Stimulated activated CD4-positive, alpha-beta T cell treated with anti-CD3 and anti-CD28 coated beads, TNF-alpha, amount 100 ng/mL, for 1 hour (primary cell): ENCODE measurements at places on chromosomes 12 and 14.

GRCh38 chr14:47194055-47194454, 481.4 kb downstream of the MDGA2 start:
- DNase-seq, result no peak

DNA sequence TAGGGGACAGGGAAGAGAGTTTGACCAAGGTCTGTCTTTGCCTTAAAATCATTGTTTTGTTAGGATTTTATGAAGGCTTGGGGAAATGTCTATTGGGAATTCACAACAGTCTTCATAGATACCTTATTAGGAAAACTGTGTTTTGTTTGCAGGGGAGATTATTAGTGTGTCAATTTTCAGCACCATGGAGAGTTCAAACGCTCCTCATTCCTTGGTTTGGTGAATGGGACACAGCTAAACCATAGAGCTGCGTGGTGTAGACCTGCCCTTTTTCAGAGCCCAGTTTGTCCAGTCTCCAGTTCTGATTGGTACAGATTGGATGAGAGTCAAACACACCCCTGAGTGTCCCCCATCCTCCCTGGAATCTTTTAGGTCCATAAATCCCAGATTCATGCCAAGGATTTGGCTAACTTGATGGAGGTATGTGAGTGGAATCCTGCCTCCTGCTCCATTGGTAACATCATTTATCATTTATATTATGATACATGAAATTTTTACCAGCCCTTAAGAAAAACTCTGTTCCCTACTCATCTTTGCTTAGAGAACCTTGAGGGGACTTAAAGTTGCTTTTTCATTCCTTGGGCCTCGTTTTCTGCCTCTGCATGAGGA, 12.0 kb downstream of the NGDN start:
- no peak for DNase-seq

DNA sequence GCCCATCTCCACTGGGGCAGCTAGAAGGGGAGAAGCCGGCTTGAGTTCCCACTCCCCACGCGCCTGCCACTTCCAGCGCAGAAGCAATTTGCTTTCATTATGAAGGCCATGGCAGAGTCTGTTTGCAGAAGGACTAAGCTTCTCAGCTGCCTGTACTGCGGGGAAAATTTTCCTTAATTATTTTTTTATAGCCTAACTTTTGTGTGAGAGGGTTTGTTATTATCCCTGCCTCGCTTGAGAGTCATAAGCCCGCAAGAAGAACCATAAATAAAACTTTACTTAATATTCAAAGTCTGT, 56.0 kb upstream of the DLK1 start:
- no peak for DNase-seq

- DNase-seq, result no peak
Measured at GRCh38 chr12:52918351-52918750, 13.5 kb upstream of the KRT8 start.

GRCh38 chr12:5807090-5807414, 138.0 kb downstream of the ANO2 start:
- no peak for DNase-seq

DNA sequence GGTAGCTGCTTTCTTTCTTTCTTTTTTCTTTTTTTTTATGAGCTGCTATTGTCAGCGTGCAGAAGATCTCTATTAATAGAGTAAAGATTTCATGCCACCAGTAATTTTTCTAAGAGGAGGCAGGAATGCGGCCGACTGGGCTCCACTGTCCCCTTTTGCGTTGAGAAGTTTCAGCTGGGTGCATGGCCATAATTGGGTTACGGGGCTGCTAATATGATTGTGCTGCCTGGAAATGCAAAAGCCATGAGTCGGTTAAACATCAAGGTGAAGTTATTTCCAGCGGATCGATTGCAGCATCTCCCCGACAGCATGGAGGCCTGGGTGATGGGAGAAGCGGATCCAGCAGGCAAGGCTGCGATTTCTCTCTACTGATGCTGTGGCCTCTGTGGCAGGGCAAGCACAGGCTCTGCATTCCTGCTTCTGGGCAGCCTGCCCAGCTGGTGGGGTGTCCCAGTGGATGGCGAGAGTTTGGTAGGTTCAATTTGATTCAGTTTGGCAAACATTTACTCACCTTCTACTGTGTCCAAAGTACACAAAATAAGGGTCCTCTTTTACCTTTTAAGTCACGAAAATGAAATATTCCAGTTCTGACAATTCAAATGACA, 54.4 kb upstream of the PRMT8 start:
- no peak for DNase-seq

DNA sequence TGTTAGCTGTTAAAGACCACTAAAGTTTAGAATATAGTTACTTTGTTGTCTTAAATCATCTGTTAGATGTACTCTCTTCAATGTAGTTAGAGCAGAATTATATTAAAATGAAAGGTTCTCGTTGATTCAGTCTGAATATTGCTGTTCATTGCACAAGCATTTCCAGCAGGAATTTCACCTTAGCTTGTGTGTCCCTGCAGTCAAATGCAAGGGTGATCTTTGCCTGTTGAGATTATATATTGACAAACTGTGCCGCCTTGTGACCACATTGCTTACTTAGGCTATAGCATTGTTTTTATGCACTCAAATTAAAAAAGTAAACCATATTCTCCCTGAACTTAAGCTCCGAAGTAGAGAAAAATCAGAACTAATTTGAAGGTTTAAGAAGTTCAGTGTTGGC, 39.5 kb downstream of the ATP2A2 start:
- DNase-seq, result no peak

- no peak for DNase-seq
Measured at GRCh38 chr14:53855574-53855973, 101.1 kb downstream of the BMP4 start.

DNA sequence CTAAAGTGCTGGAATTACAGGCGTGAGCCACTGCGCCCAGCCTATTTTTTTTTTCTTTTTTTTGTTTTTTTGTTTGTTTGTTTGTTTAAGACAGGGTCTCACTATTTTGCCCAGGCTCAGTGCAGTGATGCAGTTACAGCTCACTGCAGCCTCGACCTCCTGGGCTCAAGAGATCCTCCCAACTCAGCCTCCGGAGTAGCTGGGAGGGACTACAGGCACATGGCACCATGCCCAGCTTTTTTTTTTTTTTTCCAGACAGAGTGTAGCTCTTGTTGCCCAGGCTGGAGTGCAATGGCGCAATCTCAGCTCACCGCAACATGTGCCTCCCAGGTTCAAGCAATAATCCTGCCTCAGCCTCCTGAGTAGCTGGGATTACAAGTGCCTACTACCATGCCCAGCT, 5.8 kb upstream of the ITFG2 start:
- no peak for DNase-seq

GRCh38 chr12:89949457-89950195, 241.0 kb upstream of the ATP2B1 start:
- DNase-seq, result no peak

- no peak for DNase-seq
Measured at GRCh38 chr14:94045101-94045500, 19.0 kb downstream of the OTUB2 start.

DNA sequence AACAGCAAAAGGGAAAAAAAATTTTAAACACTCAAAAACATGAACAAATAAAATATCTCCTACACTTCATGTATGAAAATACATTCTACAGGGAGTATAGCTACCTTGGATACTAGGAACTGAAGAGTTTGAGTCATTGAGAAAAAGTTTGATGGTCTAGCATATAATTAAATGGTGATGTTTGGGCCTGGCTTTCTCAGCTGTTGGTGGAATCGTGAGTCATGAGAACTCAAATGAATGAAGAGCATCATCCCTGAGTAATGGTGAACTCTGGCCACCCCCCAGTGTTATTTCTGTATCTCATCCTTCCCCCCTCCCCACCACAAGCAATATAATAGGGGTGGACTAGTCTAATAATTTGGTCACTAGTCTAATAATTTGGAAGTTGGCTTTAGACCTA, 6.7 kb upstream of the SLC6A15 start:
- no peak for DNase-seq

- no peak for DNase-seq
Measured at GRCh38 chr12:43976027-43976426, 140.1 kb downstream of the TMEM117 start.

- no peak for DNase-seq
Measured at GRCh38 chr12:126936181-126936851, 1330.7 kb upstream of the TMEM132C start.

- peak; percentile 34 for DNase-seq
Measured at GRCh38 chr12:113103756-113104450, 31.7 kb downstream of the RASAL1 start.

DNA sequence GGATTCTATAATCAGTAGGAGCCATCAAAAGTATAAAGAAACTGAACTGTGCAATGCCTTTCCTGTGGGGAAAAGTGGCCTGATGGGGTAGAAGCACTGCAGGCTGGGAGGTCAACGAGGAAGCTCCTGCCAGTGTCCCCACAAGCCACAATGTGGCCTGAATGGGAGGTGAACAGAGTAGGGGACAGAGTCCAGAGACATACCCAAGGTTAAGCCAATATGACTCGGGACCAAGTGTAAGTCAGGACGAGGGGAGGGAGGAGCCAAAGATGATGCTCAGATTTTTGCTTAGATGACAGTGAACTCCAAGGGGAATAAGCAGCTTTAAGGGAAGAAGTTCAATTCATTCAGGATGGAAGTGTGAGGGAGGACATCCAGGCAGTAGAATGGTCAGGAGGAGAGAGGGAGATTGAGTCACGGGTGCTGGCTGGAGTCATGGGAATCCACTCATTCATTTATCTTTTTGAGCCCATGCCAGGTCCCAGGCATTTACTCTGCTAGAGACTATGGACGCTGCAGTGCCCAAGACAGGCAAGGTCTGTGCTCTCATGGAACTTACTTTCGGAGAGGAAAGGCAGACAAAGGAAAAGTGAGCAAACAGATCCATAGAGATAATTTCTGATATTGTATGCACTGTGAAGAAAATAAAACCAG, 29.1 kb downstream of the DPF3 start:
- DNase-seq, result no peak

GRCh38 chr14:64692189-64692985, 11.8 kb upstream of the PLEKHG3 start:
- DNase-seq, result no peak

- no peak for DNase-seq
Measured at GRCh38 chr12:122486805-122487426, 13.8 kb downstream of the ZCCHC8 start.

DNA sequence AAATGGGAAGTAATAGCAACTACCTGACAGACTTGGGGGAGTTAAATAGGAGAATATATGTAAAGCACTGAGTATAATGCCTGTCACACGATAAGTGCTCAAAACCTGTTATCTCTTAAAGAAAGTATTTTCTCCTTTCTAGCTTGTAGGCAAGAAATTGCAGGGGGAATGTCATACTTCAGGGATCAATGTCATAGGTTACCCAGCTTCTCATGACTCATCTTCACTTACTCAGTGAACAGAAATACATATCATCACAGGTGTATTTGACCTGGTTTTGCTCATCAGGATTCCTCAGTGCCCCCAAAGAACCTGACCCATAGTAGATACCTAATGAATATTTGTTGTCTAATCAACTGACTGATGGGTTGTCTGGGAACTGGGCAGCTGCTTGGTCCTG, 285.0 kb upstream of the ATP2B1 start:
- DNase-seq, result no peak

DNA sequence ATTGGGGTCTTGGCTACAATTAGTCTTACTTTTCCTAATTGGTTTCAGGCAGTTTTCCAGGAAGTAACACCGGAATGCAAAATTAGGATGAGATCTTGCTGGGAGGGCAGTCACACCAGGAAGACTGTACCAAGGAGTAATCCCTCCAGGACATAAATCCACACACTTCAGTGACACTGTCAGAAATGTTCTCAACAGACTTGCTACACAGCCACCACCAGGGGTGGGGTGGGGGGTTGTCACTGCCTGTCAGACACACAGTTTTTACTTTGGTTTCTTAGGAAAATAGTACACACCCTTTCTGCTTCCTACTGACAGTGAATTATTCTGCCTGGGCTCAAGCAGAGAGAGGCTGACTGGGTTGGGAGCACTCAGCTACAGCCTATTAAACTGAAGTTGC, 102.9 kb upstream of the CCDC196 start:
- no peak for DNase-seq

GRCh38 chr12:101110866-101111265, 99.2 kb downstream of the SLC5A8 start:
- DNase-seq, result no peak

- DNase-seq, result no peak
Measured at GRCh38 chr12:124780752-124781685, 82.6 kb downstream of the SCARB1 start.

DNA sequence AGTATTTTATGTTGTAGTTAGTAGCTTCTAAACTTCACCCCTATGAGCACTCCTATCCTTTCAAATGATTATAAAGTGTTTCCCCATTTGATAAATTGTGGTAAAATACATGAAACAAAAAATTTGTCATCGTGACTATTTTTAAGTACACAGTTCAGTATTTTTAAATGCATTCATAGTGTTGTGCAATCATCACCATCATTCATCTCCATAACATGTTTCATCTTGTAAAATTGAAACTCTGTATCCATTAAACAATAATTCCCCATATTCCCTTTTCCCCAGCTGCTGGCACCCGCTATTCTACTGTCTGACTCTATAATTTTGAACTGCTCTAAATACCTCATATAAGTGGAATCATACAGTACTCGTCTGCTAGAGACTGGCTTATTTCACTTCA, 52.5 kb downstream of the ATP23 start:
- no peak for DNase-seq

DNA sequence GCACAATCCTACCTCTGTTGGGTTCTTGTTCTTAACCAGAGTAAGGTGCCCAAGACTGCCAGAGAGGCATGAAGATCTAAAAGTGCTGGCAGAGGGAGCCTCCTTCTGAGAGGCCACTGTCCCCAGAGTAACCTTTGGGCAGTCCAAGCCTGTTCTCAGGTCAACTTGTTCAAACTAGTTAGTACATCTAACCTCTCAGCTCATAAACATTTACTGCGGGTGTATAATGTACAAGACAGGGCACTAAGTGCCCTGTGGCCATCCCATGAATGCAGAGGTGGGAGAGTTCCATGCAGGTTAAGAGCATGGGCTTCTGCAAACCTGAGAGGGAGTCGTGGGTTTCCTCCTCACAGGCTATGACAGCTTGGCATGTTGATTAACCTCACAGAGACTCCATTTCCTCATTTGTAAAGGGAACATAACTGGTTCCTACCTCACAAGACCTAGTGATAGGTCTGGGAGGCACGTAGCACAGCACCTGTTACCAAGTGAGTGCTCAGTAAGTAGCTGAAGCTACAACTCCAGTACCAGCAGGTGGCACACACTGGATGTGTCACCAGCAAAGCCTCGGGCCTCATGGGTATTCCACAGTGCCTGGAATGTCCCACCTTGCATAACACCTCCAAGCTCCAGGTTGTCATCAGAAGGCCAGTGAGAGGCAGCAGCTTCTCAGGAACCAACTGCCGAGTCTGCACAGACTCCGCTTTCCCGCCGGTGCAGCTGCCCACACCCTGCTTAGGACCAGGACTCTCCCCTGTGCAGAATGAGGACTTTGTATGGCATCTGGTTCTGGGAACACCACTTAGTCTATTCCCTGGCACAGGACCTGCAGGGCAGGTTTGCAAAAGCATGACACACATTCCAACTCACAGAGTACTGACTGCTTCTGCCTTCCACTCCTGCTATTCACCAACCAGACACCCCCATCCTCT, 4.4 kb downstream of the VDR start:
- DNase-seq, result no peak

- no peak for DNase-seq
Measured at GRCh38 chr12:82723093-82723492, 36.4 kb downstream of the TMTC2 start.
